H7 (cell line): ENCODE measurements at places on chromosomes 13 and 19. TPM values are rescaled to one million over a fixed set of nuclear protein-coding genes. Genes with fewer than 3 reads are reported as not detected.

DACT3 gene
- 0.37 and 0.55 TPM in 2 replicates for total RNA-seq

ZGLP1 gene
- 0.17 and 0.85 TPM in 2 replicates for total RNA-seq

CGB8 gene
- not detected in 2 replicates for total RNA-seq

AP3D1 gene
- total RNA-seq = 175 and 177 TPM in 2 replicates

SMIM44 gene
- total RNA-seq = not detected in 2 replicates

CGB2 gene
- total RNA-seq = 1.4 TPM in 1 of 2 replicates, not detected in the other

HIPK4 gene
- total RNA-seq = 0.15 and 0.24 TPM in 2 replicates

LRG1 gene
- total RNA-seq = 0.10 and 0.30 TPM in 2 replicates

KLK6 gene
- 0.38 and 0.74 TPM in 2 replicates for total RNA-seq

PTPRH gene
- 0.41 and 2.3 TPM in 2 replicates for total RNA-seq

ATP1A3 gene
- total RNA-seq = 9.9 and 11.9 TPM in 2 replicates

PNMA8C gene
- total RNA-seq = 0.14 and 0.15 TPM in 2 replicates

ZIK1 gene
- 15.9 and 25.7 TPM in 2 replicates for total RNA-seq

P2RY11 gene
- total RNA-seq = 0.87 and 6.2 TPM in 2 replicates

FCGBP gene
- 0.10 and 0.22 TPM in 2 replicates for total RNA-seq

SWSAP1 gene
- 3.0 and 3.3 TPM in 2 replicates for total RNA-seq

CGB3 gene
- total RNA-seq = not detected in 2 replicates

ANKLE1 gene
- total RNA-seq = 18.0 and 22.7 TPM in 2 replicates

RUVBL2 gene
- 256 and 327 TPM in 2 replicates for total RNA-seq

RAX2 gene
- total RNA-seq = not detected in 2 replicates

FLT3LG gene
- 0.55 and 1.6 TPM in 2 replicates for total RNA-seq

RFPL4A gene
- not detected in 2 replicates for total RNA-seq

KBTBD6 gene
- 8.4 and 10.8 TPM in 2 replicates for total RNA-seq

C2CD4C gene
- total RNA-seq = 9.2 and 13.9 TPM in 2 replicates

KIRREL2 gene
- 0.55 and 0.92 TPM in 2 replicates for total RNA-seq

ELAVL3 gene
- 0.17 and 0.52 TPM in 2 replicates for total RNA-seq

MCEMP1 gene
- not detected in 2 replicates for total RNA-seq

C13orf42 gene
- 5.9 and 6.0 TPM in 2 replicates for total RNA-seq

PPM1N gene
- total RNA-seq = 4.0 and 9.2 TPM in 2 replicates

S1PR5 gene
- 14.7 and 16.1 TPM in 2 replicates for total RNA-seq

SULT2A1 gene
- not detected in 2 replicates for total RNA-seq

JAK3 gene
- 2.5 and 2.7 TPM in 2 replicates for total RNA-seq

TEX101 gene
- total RNA-seq = not detected in 2 replicates

PDE4C gene
- total RNA-seq = 0.52 and 1.4 TPM in 2 replicates

ANO8 gene
- total RNA-seq = 6.9 and 7.5 TPM in 2 replicates
